ENCODE measurements at places on chromosomes 6 and 20.

DNA sequence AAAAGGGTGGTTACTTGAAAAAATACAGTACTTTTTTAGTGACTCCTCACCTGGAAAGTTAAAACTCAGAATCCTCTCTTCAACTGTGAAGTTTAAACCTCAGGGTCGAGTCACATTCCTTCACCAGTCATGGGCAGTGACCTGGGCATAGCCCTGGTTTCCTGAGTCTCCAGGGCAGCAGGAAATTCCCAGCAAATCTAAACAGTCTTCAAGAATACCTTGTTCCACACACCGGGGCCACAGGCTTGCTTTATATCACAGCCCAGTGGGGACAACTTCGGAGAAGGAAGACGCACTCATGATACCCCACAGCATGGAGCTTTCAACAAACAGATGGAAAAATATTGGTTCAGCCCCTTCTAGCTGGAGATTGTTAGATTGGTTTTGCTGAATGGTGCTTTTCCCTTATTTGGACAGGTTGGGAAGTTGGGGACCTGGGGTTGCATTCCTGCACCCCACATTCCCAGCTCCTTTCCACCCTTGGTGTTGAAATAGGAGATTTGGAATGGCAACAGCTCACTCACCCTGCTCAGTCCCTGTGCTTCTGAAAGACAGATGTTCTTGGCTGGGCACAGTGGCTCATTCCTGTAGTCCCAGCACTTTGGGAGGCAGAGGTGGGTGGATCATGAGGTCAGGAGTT, 113.0 kb upstream of the TMEM170B start:
- DNase-seq, result no peak

- no peak for DNase-seq
Measured at GRCh38 chr20:41830702-41831101, 212.5 kb upstream of the CHD6 start.

DNA sequence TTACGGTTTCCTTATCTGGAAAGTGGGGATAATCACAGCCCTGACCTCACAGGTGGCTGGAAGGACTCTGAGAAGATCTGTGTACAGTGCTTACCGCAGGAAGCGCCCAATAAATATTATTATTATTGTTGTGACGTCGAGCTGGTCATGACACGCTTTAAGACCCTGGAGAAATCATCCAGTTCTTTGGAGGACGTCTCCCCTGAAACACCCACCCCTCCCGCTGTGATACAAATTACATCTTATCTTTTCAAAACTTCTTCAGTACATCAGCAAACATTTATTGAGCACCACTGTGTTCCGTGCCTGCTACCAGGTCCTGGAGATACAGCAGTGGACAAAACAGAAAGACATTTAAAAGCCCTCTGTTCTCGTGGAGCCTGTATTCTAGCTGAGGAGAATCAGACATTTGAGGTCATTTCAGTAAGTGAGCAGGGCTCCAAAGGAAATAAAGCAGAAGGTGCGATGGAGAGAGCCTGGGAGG, 118.7 kb downstream of the CEBPB start:
- no peak for DNase-seq

- no peak for DNase-seq
Measured at GRCh38 chr6:150334790-150335783, 33.7 kb upstream of the IYD start.

DNA sequence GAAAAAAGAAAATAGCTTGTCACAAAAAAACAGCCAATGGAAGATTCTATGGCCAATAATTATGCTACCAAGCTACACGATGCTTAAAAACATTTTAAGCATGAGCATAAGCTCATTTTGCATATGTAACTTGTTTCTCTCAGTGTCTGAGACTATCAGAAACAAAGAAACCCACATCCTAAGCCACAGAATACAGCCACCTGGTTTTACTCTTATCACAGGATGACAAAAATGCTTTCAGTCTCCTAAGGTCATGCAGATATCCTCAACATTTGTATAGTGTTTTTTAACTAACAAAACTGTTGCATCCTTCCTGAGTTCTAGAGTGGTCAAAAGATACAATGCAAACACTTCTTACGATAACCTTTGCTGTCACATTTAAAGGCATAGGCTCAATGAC, 172.1 kb upstream of the RUNX2 start:
- no peak for DNase-seq

DNA sequence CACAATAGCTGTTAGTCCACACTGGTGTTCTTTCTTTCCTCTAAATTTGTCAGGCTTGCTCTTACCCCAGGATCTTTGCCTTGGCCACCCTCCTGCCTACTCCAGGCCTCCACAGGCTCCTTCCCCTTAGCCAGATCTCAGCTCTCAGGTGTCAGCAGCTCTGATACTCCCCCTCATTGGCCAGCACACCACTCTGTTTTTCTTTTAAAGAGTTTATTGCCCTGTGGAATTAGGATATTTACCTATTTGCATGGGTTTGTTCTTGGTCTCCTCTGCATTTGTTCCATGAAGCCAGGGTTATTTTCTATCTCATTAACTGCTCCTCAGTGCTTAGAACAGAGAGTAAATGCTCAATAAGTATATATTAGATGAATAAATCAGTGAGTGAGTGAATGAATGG, 36.8 kb downstream of the GCNT2 start:
- DNase-seq, result no peak

DNA sequence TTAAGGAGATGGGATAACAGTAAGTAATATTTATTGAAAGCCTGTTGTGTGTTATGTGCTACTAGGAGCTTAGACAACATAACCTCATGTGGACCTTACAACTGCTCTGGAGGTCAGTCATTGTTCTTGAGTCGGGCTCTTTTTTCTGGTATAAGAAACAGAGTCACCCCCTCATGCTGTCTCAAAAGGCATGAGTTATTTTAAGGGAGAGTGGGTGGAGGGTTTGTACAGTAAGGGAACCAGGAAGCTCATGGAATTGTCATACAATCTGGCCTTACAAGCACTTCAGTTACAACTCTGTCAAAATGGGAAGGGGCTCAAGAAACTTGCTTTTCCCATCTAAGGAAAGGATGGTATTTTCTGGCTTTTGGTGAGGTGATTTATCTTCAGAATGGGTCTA, 16.5 kb upstream of the DSE start:
- no peak for DNase-seq

GRCh38 chr6:100899202-100899601, 18.1 kb upstream of the ASCC3 start:
- no peak for DNase-seq

DNA sequence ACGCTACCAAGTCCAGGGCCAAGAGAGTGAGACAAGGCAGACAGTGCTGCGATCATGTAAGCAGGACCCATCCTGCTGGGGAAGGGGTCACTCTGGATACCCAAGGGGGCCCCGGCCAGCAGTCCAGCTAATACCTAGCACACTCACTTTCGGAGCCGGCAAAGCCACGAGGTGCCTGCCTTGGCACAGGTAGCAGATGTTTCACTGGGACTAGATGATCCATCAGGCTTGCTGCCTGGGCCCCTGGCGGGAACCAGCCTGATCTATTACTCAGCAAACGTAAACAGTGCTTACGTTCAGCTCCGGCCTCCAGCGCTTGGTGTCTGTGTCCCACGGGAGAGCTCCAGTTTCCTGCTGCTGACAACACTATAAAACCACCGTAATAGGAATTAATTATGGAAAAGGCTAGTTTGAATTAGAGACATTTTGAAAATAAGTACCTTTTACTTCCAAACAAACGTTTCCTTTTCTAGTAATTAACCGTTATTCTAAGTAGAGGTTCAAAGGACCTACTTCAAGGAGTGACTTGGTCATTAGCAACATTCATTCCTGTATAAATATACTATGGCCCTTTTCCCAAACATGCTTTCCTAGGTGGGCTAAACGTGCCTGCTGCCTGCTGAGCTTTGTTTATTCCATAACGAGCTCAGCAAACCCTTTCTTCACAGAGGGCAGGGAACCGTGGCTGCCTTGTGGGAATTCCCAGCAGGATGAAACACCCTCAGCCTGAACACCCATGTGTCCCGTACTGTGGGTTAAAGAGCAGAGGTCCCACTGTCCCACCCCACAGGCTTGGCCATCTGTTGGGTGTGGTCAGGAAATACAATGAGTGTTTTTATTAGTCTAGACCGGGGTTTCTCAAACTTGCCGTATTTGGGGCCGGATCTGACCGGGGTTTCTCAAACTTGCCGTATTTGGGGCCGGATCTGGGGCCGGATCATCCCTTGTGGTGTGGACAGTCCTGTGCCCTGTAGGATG, 18.4 kb downstream of the SLC22A23 start:
- no peak for DNase-seq

DNA sequence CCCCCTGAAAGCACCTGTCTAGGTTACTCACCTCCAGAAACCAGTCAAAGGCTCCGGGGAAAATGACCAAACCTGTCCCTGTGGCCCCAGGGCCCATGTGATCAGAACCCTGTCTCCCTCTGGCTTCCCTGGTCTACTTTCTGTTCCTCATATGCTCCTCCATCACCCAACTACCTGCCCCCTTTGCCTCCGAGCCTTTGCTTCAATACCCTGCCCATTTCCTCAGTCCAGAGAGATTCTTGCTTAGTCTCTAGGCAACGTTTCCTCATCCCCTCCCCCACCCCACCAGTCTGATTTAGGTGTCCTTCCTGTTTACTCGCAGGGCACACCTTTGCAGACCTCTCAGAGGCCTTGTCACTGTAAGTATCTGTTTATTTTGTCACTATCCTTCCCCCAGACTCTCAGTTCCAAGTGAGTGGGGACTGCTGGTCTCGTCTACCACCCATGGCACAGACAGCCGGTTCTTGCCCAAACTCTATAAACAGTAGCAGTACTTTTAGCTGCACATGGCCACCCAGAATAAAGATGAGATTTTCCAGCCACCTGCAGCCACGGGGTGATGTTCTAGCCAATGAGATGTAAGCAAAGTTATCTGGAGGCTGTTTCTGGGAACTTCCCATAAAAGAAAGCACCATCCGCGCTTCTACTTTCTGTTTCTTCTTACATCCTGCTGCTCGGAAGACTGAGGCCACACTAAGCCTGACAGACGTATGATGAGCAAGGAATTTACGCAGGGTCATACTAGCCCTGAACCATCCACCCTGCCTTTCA, 13.3 kb downstream of the ELOVL5 start:
- DNase-seq, result no peak

- DNase-seq, result no peak
Measured at GRCh38 chr6:36786055-36786675, 53.1 kb downstream of the CPNE5 start.

DNA sequence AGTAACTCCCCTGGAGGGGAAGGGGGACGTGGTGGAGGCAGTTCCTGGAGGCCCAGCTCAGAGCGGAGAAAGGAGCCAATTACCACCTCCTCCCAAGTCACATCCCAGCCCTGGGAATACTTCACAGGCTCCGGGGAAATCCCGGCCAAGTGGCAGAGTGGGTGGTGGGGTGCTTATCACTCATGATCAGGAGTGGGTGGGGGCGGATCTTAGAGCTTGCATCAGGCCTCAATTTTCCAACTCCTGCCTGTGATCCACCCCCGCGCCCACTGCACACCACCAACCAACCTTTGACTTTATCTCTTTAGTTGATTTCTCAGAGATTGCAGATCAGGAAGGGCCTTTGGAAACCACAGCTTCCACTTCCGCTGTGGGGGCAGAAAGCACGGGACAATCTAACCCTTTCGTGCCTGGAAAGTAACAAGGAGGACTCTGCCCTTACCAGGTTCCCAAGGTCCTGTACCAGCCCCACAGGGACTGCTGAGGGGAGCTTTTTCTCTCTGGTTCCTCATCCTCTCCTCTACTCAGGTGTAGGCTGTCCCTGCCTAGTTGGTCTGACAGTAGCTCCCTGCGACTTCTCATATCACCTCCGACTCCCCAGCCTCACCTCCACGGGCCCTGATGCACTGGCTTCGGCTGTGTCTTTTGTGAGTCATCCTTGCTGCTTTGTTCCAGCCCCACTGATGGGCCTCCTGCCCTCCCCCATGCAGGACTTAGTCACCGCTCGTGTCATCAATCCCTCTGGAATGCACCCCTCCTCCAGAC, 24.9 kb upstream of the IER3 start:
- DNase-seq, result no peak

DNA sequence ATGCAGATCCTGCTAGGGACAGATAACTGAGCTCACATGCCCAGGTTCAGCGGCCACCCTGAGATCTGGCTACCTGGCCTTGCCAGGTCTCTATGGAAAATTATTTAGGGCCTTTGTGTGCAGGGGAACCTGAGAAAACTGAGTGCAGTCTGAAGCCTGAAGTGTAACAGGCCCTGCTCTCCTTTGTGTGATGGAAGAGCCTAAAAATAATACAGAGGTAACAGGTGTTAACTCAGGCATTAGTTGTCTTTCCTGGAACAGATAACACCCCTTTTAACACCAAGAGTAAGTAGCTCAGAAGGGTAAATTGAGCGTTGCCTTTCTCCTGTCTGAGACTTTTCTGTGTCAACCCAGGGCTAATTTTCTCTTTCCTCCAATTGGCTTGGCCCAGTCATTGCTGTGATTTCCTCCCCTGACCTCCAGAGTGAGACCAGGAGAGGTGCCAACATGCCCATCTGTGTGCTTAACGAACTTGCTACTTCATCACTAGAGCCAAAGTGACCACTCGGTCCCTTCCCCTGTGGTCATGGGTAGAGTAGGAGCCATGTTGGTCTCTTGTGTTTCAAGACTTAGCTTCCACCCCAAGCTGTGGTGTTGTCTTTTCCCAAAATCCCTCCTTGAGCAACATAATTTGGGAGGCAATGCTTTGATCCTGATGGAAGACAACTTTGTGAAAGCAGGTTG, 304.4 kb upstream of the JAG1 start:
- DNase-seq, result no peak

GRCh38 chr6:121828146-121828886, 392.9 kb downstream of the GJA1 start:
- no peak for DNase-seq

- no peak for DNase-seq
Measured at GRCh38 chr6:4941782-4942672, 61.8 kb downstream of the RPP40 start.

GRCh38 chr6:165983112-165984072, 184.3 kb downstream of the TBXT start:
- DNase-seq, result no peak

GRCh38 chr6:101397199-101397598, 3.7 kb downstream of the GRIK2 start:
- DNase-seq, result no peak

GRCh38 chr6:100346828-100347227, 117.9 kb downstream of the SIM1 start:
- DNase-seq, result no peak

DNA sequence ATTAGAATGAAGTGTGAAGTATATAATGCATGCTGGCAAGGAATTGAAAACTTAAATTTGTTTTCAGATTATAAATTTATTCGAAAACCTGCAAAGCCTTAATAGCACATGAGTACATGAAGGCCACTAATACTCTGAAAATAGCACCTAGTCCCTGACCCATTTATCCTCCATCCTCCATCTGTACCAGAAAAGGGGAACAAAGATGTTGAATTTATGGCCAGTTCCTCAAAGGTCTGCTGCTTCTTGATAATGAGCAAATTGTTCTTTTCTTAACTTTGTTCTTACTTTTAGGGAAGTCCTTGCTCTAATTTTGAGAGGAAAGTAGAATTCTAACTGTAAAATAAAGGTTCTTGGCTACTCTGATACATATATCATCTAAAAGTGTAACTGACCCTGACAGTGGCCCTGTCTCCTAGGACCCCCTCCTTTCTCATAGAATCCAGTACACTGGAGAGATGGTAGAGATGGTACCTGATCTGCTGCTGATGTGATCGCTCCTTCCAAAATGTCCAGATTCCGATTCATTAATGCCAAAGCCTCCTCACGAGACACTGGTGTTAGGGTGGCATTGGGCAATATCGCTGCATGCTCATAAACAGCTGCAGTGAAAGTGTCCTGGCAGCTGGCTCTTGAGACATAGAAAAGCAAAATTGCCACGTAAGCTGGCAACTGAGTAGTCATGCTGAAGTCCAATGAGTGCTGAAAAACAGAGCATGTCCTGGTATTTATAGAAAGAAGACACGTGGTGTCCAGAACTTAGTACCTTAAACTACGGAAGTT, at the start of gene VNN1:
Gene VNN1 (minus strand): TSS at position 704 of the 783 bp plus-strand sequence. CDS start 20 bp downstream, at position 684.
- DNase-seq, result no peak

GRCh38 chr6:128508588-128509296, 11.7 kb downstream of the PTPRK start:
- no peak for DNase-seq

Data from anterior cingulate cortex (tissue), 58 donors.